ENCODE measurements at places on chromosomes 12 and 14.

DNA sequence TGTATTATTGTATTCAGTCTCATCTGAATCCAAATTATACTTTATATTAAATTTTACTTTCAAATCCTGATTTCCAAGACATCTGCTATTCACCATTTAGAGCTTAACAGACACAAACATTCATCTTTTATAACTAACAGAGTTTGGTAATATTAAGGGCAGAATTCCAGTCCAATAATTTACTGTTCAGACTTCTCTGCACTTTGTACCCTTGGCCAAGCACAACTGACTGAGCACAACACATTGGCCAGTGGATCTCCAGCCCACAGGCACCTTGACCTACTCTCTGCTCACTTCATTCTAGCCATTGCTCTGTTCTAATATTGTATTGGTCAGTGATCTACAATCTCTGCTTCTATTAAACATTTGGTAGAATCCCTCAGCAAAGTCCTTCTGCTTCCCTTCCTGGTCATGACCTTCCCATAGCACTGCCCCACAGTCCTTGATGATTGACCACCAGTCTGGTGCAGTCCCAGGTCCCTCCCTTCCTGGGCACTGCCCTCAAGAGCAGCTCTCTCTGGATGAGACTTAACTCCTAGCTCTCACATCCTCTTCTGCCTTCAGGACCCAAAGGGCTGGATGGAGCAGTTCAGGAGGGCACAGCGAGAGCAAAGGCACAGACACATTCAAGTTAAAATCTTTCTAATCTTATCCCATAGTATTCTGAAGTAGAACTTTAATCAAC, 97.7 kb upstream of the OVCH1 start:
- no peak overlapping the region for H3K4me3 ChIP-seq
- H3K27me3 ChIP-seq: no peaks in the 10 kb centered on the region
- no peaks in the 10 kb centered on the region for H3K4me1 ChIP-seq
- DNase-seq: no peak
- no peaks in the 10 kb centered on the region for H3K36me3 ChIP-seq
- H3K27ac ChIP-seq: no peak overlapping the region

DNA sequence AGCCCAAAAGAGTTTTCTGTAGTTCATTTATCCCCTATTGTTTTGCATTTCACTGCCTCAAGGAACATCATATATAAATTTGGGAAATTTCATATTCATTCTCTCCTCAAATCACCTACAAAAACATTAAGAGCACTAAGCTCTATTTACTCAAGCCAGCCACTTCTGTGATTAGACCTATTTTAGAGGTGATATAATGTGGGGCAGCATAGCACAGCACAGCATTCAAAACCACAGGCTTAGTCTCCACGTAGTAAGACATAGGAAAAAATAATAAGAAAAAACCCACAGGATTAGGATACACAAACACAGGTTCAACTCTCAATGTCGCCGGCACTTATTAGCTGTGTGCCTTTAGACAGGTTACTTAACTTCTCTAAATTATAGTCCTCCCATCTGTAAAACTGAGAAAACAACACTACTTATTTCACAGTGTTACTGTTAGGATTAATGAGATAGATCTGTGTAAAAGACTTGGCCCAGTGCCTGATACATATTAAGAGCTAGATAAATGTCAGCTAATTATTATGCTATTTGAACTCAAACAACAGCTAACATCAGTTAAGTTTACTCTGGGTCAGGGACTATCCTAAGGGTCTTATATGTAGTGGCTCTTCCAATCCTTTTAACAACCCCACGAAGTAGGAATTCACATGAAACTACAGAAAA, 20.3 kb downstream of the DCAF5 start:
- DNase-seq: no peak
- H3K27me3 ChIP-seq: no peaks in the 10 kb centered on the region
- no peak overlapping the region for H3K27ac ChIP-seq
- no peaks in the 10 kb centered on the region for H3K36me3 ChIP-seq

- no peaks in the 10 kb centered on the region for H3K27me3 ChIP-seq
- H3K36me3 ChIP-seq: peaks cover 13% of the 10 kb centered on the region
- H3K4me1 ChIP-seq: no peaks in the 10 kb centered on the region
- DNase-seq: no peak
- no peak overlapping the region for H3K4me3 ChIP-seq
- no peak overlapping the region for H3K27ac ChIP-seq
Measured at GRCh38 chr12:42447371-42447786, 121.4 kb downstream of the PPHLN1 start.

DNA sequence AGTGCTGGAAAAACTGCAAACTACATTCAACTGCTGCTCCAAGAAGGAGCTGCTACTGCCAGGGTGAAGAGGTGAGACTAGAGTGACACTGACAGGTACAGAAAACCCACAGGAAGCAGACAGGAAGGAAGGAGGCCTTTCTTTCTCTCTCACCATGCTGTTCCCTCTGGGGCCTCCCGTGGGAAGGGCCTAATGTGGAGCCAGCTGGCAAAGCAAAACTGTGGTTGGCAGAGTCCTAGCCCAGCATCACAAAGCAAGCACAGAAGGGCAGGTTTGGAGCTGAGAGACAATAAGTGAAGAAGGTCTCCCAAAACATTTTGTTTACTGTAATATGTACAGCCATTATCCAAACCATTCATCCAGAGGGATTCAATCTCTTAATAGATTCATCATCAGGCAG, 122.5 kb upstream of the MAX start:
- H3K36me3 ChIP-seq: no peaks in the 10 kb centered on the region
- H3K4me1 ChIP-seq: peaks cover 15% of the 10 kb centered on the region
- H3K4me3 ChIP-seq: no peak overlapping the region
- no peak overlapping the region for H3K27ac ChIP-seq
- H3K27me3 ChIP-seq: no peaks in the 10 kb centered on the region

DNA sequence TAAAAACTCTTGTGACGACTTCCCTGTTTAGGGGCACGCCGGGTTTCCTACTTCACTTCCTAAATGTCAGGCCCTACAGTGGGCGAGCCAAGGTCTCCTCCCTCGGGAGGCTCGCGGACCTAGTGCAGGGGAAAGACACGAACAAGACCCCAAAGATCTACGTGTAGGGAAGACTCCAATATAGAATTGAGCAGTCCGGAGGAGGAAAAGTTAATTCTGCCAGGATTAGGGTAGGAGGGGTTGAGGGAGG, 564 bp downstream of the ATXN3 start:
- no peaks in the 10 kb centered on the region for H3K27me3 ChIP-seq
- H3K27ac ChIP-seq: peak overlapping the region; percentile 82
- H3K4me3 ChIP-seq: peak overlapping the region; percentile 87
- peak; percentile 24 for DNase-seq
- H3K36me3 ChIP-seq: no peaks in the 10 kb centered on the region

- H3K27me3 ChIP-seq: no peaks in the 10 kb centered on the region
- no peak overlapping the region for H3K4me3 ChIP-seq
- DNase-seq: no peak
- H3K4me1 ChIP-seq: no peaks in the 10 kb centered on the region
- no peak overlapping the region for H3K27ac ChIP-seq
Measured at GRCh38 chr12:123591702-123592481, 7.5 kb downstream of the TMED2 start.

DNA sequence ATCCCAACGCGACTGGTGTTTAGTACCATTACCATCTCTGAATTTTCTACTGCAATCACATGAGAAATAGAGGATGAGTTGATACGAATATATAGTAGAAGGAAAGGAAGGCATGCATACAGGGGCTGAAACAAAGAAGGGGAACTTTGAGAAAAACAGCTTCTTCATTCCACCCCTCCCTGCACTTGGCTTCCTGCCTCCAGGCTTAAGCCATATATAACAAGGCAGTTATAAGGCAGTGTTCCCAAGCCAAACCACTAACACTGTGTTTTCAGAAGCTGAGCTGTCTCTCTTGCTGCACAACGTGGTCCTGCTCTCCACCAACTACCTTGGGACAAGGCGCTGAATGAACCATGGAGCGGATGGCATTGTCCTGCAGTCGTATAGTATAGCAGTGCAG, 11.0 kb downstream of the LETMD1 start:
- H3K4me1 ChIP-seq: no peaks in the 10 kb centered on the region
- H3K4me3 ChIP-seq: no peak overlapping the region
- H3K36me3 ChIP-seq: peaks cover 60% of the 10 kb centered on the region
- H3K27ac ChIP-seq: no peak overlapping the region
- no peak for DNase-seq
- H3K27me3 ChIP-seq: no peaks in the 10 kb centered on the region

Data from spinal cord (tissue), 10 donors.